ENCODE measurements at places on chromosomes 7 and 10.

DNA sequence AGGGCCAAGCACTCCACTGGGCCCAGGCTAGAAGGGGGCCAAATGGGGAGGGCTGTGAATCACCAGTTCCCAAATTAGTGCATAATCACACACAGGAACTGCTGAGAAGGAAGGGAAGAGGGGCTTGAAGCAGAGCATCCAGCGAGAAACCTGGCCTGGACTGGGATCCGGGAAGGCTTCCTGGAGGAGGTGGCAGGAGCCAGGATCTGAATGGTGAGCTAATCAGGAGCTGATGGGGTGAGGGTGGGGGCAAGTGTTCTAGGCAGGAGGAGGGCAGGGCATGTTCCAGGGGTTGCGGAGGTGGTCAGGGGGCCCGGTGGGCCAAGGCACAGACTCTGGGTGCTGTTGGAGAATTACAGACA lies 12.6 kb downstream of the PWWP2B start:
- DNase-seq: no peak

DNA sequence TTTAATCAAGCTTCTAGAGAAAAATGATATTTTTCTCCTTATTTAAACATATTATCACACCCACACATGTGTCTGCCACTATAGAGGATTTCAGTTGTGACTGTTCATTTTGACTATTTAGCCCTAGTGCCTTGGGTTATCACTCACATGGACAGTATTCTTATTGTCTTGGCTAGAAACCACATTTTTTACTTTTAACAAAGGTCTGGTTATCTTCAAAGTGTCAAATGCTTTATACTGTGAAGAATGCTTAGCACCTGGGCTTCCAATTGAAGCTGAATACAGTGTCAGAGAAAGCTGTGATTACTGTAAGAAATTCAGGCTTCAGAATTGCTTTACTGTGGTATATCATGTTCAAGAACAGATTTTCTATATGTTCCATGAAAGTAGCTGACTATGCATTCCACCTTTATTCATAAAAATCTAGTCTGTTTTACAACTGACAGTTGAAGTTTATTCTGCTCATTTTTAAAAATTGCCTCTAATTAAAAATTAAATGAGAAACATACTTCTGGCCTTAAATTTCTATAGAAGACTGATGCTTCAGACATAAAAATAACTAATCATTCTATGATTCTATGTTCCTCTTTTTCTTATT lies 278.6 kb downstream of the SEMA3D start:
- no peak for DNase-seq

GRCh38 chr7:40966693-40967092 lies 736.2 kb downstream of the INHBA start:
- DNase-seq: no peak

GRCh38 chr10:45382591-45382990 lies 8.6 kb downstream of the ALOX5 start:
- no peak for DNase-seq

GRCh38 chr10:103692952-103693811 lies 162.2 kb downstream of the SH3PXD2A start:
- no peak for DNase-seq

GRCh38 chr7:78220754-78221153 lies 422.2 kb downstream of the PHTF2 start:
- DNase-seq: no peak

DNA sequence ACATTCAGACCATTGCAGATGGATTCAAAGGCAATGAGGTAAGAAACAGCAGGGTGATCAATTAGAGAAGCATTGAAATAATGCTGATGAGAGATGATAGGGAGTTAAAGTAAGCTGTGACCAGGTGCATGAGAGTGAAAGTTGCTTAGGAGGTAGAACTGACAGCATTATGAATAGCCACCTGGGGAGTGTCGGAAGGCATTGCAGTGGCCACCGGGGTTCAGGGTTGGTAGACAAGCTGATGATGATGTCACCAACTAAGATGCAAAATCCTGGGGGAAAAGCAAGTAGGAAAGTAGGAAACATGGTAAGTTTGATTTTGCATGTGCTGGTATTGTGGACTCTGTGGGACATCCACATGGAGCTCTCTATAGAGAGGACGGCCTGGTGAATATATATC lies 211.9 kb upstream of the ETV1 start:
- no peak for DNase-seq

GRCh38 chr10:101878869-101879268 lies 35.3 kb upstream of the KCNIP2 start:
- DNase-seq: no peak

- no peak for DNase-seq
Measured at GRCh38 chr7:111429781-111430180, 132.5 kb downstream of the IMMP2L start.

DNA sequence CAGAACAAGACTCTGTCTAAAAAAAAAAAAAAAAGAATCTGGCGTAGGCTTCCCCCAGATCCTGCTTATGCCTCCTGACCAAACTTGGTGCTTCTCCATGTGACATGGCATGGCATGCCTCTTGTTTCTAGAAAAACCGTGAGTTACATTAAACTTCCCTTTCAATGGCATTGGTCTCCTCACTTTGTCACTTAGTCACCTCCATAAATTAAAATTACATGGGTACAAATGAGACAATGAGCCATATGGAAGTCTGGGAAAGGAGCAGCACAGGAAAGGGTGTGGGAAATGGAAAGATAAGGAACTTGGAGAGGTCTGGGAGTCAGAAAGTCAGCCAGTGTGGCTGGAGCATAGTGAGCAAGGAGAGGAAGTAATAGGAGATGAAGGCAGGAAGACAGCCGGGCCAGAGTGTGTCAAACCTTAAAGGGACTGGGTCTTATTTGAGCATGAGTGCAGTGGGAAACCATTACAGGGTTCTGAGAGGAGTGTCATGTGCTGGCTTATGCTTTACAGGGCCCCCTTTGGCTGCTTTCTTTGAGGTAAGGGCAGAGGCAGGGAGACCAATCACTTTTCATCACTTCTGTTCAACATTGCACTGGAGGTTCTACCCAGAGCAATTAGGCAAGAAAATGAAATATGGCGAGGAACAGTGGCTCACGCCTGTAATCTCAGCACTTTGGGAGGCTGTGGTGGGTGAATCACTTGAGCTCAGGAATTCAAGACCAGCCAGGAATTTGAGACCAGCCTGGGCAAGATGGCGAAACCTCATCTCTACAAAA lies 21.3 kb upstream of the ZMIZ2 start:
- peak; percentile 91 for DNase-seq

- no peak for DNase-seq
Measured at GRCh38 chr10:89003344-89003743, 12.7 kb downstream of the FAS start.

- DNase-seq: peak; percentile 19
Measured at GRCh38 chr10:8133146-8133545, 78.7 kb downstream of the GATA3 start.

- peak; percentile 56 for DNase-seq
Measured at GRCh38 chr7:105015390-105015965, 1.5 kb downstream of the KMT2E start.

DNA sequence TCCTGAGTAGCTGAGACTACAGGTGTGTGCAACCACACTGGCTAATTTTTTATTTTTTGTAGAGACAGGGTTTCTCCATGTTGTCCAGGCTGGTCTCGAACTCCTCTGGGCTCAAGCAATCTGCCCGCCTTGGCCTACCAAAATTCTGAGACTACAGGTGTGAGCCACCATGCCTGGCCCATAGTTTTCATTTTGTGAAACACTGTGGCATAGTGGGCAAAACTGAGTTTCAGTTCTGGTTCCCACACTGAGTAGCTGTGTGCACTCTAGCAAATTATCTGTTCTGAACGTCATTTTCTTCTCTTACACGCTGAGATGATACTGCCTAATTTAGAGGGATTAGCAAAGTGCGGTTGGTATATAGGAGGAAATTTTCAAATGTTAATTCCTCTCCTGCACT lies 13.5 kb downstream of the ATP5MK start:
- no peak for DNase-seq

DNA sequence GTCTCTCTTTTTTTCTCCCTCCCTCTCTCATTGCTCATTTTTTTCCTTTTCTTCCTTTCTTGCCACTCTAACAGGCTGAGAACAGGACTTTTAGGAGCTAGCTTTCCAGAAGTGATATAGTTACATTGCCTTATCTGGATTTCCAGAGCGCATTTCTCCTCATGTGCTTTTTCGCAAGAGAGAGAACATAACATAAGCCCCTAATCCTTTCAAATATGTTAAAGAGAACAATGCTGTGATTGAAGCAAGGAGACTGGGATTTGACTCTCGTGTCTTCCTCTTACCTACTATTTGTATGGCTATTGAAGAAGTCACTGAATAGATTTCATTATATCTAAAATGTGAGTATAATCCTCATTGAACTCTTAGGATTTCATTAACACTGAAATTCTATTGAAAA lies 101.2 kb upstream of the PRPS1L1 start:
- DNase-seq: no peak

GRCh38 chr7:135913404-135913803 lies 63.8 kb downstream of the MTPN start:
- DNase-seq: no peak

GRCh38 chr7:155931396-155932085 lies 119.3 kb upstream of the SHH start:
- no peak for DNase-seq

- peak; percentile 13 for DNase-seq
Measured at GRCh38 chr10:22850541-22850940, 77.3 kb upstream of the ARMC3 start.

DNA sequence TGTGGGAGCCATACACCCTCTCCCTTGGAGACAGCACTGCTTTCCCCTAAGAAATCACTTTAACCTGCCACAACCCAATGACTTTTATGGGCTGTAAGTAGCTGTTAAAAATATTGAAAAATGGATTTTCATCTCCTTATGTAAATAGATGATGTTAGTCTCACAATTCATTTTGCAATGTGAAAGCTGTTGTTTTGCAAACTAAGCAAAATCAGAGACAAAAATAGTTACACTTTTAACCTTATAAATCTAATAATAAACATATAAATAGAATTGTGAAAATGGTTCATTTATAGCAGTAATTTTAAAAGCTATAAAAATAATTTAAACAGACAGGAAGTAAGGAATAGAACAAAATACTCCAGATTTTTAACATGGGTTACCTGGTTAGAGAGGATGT lies 268.8 kb upstream of the MAGI2 start:
- DNase-seq: no peak

GRCh38 chr10:102065561-102066398 lies 631 bp downstream of the HPS6 start:
- DNase-seq: no peak

GRCh38 chr7:19113855-19114550 lies 3.4 kb downstream of the TWIST1 start:
- peak; percentile 49 for DNase-seq

DNA sequence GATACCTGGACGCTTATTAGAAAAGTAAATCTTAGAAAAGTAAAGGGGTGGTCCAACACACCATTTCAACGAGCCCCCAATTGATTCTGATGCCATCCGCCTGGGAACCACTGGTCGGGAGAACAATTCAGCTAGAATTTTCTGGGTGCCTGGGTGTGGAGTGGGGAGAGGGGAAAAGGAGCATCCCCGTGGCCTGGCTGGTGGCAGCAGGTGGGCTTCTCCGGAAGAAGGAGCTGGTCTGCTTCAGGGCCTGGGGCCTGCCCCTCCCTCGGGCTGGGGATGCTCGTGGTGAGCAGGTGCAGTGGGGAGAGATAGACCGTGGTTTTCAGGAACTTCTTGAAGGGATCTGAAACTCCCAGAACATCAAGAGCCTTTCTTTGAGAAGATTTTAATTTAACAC lies 39.9 kb upstream of the DUSP5 start:
- DNase-seq: no peak

- DNase-seq: peak; percentile 49
Measured at GRCh38 chr7:47241112-47242065, 340.5 kb downstream of the TNS3 start.

- no peak for DNase-seq
Measured at GRCh38 chr10:112214298-112214926, 30.8 kb upstream of the GPAM start.

GRCh38 chr7:73615886-73616285 lies 8.4 kb downstream of the MLXIPL start:
- DNase-seq: peak; percentile 41

DNA sequence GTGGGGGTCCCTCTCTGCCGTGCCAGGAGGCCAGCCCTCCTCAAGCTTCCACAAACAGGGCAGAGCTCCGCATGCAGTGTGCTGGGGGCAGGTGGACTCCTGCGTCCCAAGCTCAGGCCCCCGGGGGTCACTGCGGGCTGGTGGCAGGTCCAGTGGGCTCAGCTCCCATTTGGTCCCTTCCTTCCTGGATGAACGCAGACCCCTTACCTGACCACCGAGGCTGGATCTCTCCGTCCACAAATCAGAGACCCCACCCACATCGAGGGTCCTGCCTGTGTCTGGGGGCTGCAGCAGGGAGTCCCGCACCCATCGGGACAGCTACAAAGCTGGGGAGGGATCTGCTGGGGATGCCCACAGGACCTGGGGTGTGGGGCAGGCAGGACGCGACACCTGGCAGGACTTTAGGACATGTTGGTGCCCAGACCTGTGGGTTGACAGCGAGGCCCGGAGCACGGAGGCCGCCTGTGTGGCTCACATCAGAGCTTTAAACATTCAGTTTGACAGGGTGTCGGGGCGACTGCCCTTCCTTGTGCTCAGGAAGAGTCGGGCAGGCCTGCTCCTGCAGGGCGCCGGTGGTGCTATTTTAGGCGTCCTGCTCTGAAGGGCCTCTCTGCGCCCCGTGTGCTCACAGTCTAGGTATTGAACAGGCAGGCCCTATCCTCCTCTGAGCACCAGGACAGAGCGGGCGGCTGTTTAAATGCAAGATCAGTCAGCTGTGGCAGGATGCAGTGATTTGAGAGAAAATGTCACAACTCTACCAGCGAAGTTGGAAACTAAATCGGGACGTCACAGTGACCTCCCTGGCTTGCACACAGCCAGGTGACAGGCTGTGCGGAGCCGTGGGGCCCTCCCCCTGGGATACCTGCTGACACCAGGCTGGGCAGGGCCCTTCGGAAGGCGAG lies 15.9 kb upstream of the CFAP46 start:
- DNase-seq: no peak

GRCh38 chr7:20241194-20241910 lies 24.2 kb upstream of the MACC1 start:
- DNase-seq: peak; percentile 76

GRCh38 chr7:128801667-128802418 lies 10.1 kb downstream of the CCDC136 start:
- DNase-seq: no peak

GRCh38 chr10:69828144-69828870 lies 26.6 kb downstream of the COL13A1 start:
- DNase-seq: no peak

GRCh38 chr7:38105874-38106483 lies 72.1 kb upstream of the STARD3NL start:
- peak; percentile 59 for DNase-seq

Data from LHCN-M2 (cell line).